ENCODE measurements at places on chromosomes 4 and X.

DNA sequence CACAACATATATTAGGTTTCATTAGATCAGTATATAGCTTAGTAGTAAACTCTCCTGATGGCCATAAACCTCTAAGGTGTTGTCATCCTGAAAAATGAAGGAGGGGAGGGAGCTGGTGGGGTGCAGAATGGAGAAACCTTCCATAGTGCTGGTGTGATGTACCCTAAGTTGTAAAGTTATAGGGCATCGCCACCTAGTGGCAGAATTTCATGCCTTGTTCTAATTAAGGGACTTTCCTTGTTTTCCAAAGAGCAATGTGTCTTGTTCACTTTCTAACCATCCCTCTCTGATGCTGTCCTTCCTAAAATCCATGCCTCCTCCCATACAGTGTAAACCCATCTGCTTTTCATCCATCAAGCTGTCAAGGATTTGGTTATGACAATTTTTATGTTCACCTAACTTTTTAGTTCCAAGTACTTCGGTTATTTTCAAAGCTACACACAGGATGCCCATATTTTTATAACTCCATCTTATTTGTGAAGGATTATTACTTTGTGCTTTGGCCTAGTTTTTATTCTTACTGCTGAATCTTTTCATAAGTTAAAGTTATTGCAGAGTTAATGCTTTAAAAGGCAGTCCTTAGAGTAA, 4.5 kb downstream of the NBDY start:
- peak; percentile 51 for DNase-seq

DNA sequence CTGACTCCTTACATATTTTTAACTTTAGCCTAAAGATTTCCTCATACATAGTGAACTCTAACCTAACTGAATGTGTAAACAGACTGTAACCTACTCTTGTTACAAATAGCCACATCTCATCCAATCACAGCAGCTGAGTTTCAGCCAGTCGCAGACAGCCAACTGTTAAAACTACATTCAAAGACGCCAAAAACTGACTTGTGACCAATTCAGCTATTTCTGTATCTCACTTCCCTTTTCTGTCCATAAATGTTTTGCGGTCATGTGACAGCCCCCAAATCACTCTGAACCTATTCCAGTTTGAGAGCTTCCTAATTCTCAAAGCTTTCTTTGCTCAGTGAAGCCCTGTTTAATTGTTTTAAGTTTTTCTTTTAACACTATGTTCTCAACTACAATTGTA, 2731.9 kb downstream of the ARAP2 start:
- DNase-seq = peak; percentile 52

GRCh38 chr4:184396570-184397515, 77.5 kb downstream of the IRF2 start:
- DNase-seq = no peak

GRCh38 chr4:86876894-86877685, 15.1 kb downstream of the C4orf36 start:
- no peak for DNase-seq

DNA sequence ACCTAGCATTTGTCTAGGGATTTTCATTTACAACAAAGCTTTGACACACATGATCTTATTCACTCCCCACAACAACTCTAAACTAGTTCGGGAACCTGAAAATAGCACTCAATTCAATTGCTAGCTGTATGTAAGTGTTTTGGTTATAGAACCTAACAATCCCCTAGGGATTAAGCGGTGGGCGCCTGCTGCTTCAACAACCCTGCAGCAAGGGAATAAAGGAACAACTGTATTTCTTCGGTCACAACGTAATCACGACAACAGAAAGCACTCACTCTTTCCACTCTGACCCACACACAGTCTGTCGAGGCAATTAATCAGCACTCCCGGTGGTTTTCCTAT, 674 bp upstream of the DIAPH2 start:
- DNase-seq = peak; percentile 80

DNA sequence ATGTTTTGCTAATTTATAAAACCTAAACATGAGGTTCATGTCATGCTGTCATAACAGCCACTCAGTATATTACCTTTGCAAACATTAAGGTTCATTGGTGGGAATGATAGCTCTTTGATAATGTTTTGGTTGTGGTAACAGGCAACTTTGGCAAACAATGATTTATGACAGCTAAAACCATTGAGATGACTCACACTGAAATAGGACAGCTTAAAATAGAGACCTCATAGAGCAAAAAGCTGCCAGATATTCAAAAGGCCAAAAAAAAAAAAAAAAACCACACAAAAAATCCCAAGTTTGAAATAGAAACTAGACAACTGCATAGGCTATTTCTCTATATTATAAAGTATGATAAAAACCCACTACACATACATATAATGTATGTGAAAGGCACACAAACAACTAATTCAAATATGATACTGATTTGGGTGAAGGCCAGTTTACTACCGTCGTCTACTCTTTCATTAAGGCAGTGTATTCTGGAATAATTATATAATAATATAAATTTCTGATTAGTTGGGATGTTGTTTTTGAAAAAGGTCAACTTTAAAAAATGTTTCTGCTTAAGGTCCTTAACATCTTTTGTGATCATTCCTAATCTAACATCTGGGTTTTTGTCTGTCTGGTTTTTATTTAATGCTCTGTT, 646.0 kb upstream of the PITX2 start:
- no peak for DNase-seq

DNA sequence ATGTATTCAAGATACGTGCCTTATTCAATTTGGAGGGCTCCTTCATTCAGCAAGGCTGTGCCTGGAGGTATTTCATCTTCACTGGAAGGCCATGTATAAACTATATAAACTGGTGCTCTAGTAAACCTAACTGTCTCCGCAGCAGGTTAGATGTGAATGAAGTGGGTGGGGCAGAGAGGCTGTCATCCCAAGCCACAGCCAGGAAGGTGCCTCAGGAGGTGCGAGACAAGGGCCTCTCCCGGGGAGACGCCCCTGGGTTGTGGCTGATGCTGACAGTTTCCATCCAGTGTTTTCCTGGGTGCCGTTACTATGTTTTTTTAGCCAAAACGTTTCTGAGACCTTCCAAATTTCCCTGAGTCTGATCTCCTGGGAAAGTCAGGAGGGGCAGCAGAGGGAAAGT, 221.5 kb upstream of the RPL34 start:
- no peak for DNase-seq

DNA sequence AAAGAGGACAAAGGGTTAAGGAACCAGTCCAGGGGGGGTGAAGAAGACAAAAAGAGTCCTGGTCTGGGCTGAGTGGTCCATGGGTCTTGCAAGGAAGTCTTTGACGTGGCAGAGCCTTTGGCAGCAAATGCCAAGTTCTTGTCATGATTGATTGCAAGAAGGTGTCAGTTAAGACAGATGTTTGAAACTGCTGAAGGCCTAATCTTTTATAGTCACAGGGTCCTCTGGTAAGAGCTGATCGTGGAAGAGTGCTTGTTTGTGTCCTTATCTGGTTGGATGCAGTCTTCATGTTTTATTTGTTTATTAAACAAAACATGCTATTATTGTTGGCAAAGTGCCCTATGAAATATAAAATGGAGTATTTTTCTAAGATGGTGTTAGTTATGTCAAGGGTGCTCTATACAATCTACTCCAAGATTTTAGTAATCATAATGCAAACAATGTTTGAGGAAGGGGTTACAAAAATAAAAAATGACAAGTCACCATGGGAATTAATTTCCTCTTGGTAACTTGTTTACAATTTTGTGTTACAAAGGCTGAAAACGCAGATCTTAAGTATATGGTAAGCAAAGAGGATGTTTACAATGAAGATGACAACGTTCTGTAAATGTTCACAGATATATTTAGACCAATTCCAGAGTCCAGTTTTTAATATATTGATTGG, 85.9 kb downstream of the MAGED4 start:
- DNase-seq = no peak

DNA sequence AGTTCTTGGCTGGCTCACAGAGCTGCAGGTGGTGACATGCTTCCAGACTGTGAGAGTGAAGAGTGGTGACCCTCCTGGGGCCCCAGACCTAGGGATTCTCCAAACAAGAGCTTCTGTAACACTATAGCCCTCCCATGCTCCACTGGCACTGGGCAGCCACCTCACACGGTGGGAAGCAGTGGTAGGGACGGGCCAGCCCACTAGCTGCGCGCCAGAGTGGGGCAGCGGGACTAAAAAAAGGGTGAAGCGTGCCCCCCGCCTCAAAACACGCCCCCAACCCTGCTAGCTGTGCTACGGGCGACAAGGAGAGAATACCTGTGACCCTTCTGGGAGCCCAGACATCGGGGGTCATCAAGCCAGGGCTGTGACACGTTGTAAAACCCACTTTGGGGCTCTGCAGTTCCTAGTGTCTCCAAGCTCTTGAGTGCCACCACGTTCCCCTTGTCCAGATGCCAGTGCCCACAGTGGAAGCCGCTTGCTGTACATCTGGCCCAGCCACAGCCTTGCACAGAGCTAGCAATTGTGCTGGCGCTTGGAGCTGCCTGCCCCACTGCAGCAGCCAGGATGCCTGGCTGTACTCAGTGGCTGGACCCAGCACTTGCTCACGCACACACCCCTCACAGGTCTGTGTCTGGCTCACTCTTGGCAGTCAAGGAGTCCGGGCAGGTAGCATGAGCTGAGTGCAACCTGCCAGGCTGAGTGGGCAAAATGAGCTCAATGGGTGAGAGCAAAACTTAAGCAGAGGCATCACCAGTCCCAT, 100.0 kb downstream of the DCAF12L2 start:
- DNase-seq = no peak

GRCh38 chr4:77618383-77619241, 13.0 kb downstream of the CXCL13 start:
- peak; percentile 62 for DNase-seq

DNA sequence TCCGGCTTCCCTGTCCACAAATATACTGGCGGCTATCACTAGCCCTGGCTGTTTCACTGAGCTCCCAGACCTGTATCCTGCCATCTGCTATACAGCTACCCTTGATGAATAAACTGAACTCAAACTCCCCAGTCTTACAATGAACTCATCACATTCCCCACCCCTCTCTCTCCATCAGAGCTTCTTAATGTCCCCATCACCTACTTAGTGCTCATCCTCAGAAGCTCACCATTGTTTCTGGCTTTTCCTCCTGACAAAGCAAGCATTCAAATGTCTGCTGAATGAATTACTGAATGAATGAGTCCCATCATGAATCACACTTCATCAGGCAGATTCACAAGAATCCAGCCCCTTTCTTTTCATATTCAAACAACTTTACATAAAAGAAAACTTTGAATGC, 5.7 kb upstream of the DGAT2L6 start:
- DNase-seq = no peak

DNA sequence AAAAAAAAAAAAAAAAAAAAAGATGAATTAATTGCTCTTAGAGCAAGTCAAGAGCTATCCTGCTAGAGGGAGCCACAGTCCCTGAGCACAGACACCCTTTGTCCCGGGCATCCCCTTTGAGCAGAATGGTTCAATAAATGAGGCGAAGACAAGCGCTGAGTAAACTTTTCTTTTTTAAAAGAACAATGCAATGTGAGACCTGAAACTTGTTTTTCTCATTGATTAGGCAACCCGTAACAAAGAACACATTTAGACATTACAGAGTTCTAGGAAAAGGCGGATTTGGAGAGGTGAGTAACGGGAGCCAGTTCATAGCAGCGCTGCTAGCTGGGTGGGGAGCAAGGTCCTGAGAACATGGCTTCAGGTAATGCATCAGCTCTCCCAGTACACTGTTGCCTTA, 46.1 kb downstream of the GRK4 start:
- DNase-seq = peak; percentile 40

DNA sequence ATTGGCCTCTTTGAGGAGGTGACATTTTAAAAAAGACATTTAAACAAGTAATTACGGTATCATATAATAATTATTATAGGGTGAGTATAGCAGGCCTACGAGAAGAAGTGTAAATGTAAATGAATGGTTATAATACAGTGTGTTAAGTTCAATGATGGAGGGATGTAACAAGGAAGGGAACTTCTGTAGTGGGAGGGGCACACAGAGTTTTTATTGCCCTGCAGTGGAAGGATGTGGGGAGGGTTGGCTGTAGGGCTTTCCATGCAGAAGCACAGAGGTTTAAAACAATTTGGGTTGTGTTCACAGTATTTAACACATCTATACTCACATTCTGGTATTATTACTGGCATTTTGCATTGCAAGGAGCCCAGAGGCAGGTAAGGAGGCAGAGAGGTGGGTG, 41.1 kb downstream of the AFF1 start:
- peak; percentile 70 for DNase-seq

- DNase-seq = no peak
Observed at GRCh38 chr4:168648929-168649328, 152.1 kb downstream of the PALLD start.

GRCh38 chr4:47526281-47526680, 41.2 kb downstream of the ATP10D start:
- DNase-seq = no peak

GRCh38 chr4:161403781-161404180, 760.0 kb downstream of the FSTL5 start:
- no peak for DNase-seq

GRCh38 chrX:35166023-35166422, 223.4 kb downstream of the FAM47B start:
- DNase-seq = no peak

- no peak for DNase-seq
Observed at GRCh38 chr4:136931781-136932180, 600.5 kb downstream of the PCDH18 start.

All from NB4 (cell line).